ENCODE measurements at places on chromosomes 16 and 17.

- DNase-seq = no peak
Measured at GRCh38 chr16:88593910-88594309, 23.7 kb downstream of the ZC3H18 start.

GRCh38 chr16:69924041-69924775 is 26.9 kb upstream of the CLEC18A start:
- no peak for DNase-seq

DNA sequence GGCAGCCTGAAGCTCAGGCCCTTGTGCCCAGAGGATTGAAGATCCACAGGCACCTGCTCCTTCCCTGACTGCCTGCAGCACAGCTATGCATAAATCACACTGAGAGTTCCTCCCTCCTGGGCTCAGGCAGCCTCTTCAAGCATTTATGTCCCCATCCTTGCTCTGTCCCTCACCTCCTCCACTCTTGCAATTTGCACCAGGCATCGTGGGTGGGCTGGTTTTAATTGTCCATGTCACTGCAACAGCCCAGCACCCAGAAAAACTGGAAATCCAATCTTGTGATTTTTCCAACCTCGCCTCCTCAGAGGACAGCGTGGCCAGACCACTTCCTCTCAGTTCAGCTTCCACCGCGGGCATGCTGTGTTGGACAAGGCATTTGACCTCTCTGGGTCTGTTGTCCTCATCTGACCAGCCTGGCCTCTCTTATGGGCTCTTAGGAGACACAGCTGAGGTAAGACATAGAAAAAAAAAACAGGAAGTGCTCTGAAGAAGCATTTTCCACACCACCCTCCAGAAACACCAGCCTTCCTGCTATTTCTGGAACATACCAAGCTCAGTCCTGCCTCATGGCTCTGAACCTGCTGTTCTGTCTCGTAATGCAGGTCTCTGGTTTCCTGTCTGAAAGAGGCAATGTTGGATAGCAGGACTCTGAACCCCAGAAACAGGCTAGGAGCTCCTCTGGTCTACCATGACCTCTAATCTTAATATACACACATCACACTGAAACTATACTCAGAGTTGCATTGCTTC is 8.3 kb downstream of the TMEM114 start:
- peak; percentile 94 for DNase-seq

DNA sequence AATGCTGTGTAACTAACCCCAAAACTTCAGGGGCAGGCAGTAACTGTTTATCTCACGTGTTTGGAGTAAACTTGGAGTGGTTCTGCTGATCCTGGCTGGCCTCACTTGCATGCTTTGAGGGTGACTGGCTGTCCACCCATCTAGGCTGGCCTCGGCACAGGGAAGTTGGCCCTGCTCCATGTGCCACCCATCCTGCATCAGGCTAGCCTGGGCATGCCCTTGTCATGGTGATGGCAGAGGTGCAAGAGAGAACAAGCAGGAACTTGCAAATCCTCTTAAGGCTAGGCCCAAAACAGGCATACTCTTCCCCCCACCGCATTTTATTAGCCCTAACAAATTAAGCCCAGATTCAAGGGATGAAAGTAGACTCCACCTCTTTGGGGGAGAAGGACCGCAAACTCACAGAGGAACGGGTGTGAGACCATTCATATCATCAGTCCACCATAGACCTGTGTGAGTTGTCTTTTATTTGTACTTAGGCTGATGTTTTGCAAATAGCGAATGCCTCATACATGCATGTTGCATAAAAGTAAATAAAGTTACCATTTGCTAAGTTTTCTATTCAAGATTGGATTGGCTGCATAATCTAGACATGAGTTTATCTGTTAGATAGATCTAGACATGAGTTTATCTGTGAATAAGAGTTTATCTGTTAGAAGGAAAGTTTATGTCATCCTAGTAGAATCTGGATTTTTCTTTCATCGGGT is 221.0 kb downstream of the CCDC182 start:
- DNase-seq = peak; percentile 47

DNA sequence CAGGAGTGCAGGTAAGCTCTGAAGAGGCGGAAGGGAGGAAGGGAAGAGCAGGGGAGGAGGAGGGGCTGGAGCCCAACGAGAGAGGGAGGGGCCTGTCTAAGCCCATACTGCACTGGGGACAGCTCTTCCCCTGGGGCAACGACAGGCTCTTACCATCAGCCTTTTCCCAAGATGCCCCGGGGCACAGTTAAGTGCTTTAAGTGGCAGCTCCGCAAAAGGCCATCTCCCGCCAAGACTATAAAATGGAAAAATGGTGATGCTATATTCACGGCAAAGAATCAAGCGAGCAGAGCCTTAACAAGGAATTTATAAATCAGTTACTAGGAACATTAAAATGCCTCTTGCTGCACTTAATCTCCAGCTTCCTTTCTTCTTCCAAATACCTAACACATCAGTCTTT is 110.2 kb upstream of the NLRP1 start:
- DNase-seq = no peak

DNA sequence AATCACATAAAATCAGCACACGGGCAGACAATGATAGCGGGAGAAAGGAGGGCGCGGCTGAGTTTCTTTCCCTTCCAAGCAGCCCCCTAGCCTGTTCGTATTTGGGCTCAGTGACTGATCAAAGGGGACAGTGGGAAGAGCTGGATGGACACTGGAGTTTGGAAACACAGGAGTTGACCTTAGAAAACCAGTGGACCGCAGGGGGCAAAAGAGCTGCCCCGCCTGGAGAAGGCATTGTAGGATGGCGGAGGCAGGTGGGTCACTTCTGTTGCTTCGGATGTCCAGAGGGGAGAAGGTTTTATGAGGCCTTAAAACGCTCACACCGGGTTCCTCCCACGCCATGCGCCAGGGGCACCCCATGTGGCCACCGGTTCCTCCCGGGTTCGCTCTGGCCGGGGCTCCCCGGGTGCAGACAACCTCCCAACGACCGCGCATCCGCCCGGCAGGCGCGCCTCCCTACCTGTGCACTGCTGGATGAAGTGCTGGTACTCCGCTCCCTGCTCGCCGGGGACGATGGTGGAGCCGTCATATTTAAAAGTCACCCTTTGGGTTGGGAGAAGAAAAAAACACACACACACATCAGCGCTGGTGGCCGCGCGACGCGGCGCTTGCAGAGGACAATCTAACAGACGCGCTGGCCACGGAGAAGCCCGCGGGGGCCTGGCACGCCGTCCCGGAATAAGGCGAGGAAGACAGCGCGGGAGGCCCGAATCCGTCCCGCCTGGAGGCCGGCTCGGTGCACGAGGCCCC is 662 bp downstream of the COTL1 start:
- peak; percentile 16 for DNase-seq

DNA sequence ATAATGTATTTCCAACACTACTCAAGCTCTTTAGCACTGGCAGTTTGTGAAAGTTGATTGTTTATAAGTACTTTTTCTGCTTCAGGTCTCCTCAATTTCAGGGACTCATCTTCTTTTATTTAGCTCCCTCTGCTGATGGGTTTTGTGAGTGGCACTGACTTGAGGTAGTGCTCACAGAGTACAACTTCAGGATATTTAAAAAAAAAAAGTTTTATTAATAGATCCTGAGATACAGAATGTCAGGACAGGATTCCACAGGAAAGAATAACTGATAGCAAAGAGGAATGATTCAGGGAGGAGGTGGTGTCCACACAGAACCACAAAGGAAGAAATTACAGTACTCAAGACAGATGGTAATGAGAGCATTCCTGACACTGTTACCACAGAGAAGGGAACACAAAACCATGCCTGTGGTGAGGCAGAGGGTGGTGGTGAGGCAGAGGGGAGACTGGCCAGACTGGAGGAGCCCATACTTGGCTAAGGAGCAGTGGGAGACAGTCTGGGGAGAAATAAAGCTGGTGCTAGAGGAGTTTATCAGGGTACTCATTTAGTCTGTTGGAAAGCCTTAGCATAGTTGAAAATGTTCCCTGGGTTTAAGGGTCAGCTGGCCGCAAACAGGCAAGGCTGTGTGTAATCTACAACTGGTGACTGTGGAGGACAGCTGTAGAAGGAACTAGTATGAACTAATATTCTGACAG is 63.7 kb downstream of the SPAG9 start:
- peak; percentile 93 for DNase-seq

DNA sequence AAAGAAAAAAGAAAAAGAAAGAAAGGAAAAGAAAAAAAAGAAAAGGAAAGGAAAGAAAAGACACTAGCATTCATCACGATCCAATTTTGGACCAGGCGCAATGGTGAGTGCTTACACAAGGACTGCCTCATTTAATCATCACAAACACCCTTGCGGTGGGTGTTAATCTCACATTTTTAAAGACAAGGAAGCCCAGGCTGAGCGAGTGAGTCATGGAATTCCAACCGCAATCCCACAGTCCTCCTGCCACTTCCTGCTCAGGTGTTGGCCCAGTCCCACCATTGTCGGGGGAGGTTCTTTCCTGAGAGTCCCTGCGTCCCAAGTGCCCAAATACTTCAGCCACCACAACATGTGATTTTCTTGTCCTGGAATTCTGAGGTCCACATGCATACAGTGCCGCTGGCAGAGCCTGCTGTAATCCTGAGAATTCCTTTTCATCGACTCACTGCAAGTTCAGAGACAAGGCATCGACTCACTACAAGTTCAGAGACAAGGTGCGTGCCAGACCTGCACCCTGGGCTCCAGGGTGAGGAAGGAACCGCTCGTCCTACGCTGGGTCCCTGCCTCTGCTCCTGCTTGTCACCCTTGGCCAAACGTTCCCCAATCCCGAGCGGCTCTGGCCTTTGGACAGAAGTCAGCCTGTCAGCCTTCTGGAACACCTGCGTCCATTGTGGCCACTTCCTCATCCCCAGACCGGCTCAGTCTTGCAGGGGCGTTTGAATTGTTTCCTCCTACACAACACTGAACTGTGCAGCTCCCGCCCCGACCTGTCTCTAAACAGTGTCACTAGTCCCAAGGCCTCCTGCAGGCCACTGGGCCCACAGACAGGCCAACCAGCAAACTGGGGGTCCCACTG is 5.8 kb downstream of the ZG16B start:
- DNase-seq = peak; percentile 77

DNA sequence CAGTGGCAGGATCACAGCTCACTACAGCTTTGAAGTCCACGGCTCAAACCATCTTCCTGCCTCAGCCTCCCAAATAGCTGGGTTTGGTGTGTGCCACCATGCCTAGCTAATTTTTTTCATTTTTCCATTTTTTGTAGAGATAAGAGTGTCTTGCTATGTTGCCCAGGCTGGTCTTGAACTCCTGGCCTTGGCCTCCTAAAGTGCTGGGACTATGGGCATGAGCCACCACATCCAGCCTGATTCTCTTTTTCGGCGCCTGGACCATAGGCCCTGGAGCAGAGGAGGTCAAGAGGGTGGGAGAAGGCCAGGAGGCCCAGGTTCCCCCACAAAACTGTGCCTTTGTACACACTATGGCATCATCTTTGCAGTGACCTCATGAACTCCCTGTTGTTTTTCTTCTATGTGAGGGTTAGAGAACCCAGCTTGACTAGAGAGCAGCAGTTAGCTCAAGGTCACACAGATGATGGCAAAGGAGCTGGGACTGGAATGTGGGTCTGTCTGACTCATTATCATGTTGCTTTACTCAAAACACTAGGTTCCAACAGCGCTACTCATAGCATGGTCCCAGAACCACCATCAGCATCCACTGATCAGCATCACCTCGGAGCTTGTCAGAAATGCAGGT is 16.3 kb downstream of the SCN4A start:
- DNase-seq = peak; percentile 83

DNA sequence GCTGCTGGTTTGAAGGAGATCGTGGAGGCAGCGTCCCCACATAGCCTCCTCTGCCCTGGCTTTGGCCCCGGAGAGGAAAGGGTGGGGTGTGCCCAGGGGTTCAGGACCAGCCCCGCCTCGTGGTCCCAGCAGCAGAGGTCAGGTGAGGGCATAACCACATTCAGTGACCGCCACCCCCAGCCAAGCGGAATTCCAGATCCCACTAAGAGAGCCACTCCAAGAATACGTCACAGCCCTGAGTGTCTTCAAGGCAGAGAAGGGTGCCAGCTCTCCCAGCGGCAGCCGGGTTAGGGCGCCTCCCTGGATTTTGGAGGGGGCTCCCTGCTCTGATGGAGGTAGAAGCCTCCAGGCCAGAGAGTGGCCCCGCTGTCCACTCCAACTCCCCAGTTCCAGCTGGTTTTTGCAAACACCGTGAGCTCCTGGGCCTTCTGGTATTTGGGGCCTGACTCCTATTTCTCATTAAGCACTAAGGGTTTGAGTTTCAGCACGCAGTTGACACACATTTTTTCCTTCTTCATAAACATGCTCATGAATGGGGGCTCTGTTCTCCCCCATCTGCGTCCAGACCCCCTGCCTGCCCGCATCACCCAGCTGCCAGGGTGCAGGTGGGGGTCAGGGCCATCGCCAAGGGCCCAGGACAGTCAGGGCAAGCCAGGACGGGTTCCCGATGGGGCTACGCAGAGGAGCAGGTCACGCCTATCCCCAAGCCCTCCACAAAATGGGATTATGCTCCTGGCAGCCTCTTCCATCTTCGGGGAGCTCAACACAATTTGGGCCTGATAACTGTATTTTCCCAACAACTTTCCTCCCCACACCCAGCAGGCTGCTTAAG is 98.4 kb upstream of the PLCG2 start:
- DNase-seq = no peak

GRCh38 chr16:67244387-67245185 is 2.7 kb downstream of the FHOD1 start:
- DNase-seq = peak; percentile 88

DNA sequence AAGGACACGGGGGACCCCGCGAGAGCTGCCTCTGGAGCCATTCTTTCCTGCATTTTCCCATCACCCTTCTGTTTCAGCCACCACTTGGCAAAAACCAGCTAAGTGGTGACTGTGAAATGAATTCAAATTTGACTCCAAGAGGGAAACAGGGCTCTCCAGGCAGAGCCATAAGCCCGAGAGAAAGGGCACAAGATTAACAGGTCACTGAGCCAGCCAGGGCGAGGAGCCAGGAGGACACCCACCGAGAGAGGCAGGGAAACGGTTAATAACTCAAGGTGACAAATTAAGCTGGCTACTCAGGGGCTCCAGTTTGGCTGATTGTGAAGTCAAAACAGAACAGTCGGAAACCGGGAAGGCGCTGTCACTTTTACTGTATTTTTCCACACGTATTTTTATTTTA is 67.8 kb upstream of the SOX9 start:
- DNase-seq = no peak

- DNase-seq = peak; percentile 76
Measured at GRCh38 chr17:28744972-28745785, 1.4 kb downstream of the TRAF4 start.

DNA sequence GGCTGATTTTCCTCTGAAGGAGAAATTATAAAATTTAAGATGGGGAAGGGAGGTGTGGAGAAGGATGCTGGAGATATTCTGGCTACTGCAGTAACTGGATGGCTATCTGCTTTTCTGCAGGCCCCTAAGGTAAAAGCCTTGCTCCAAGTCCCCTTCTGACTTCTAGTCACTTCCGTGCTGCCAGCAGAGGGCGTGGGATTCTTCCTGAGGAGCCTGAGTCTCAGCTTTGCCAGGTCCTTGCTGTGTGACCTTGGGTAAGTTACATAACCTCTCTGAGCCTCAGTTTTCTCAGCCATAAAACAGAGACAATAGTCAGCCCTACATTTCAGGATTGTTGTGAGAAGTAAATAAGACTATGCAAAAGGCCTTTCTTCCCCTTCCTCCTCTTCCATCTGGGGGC is 24.3 kb upstream of the TMEM220 start:
- DNase-seq = peak; percentile 48
